HepG2 (cell line): ENCODE measurements at places on chromosomes 7 and 10. TPM values are rescaled to one million over a fixed set of nuclear protein-coding genes. Genes with fewer than 3 reads are reported as not detected.

DNA sequence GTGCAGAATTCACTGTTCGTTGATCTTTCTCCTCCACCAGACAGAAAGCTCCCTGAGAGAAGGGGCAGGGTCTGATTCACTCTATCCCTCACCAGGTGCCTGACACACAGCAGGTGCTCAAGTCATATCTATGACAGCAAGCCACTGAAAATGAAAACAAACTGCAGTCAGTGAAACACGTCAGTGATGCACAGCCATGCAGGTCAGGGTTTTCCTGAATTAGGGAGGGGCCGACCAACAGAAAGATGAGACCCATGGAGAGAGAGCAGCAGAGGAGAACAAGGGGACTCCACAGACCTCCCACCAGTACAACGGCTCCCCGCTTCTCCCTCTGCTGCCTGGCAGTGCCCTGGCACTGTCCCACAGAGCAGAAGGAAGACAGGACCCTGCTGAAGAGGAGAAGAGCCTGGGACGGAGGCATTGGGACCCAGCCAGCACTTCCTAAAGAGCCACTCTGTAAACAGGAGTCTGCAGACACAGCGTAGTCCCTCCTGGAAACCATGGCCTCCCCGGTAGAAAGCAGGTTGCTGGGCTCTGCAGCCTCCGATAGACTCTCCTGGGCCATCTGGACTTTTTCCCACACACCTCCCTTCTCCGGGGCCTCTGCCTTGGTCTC lies 50.3 kb downstream of the FAM53B start:
- DNase-seq, result no peak

GRCh38 chr7:11327633-11328032 lies 354.0 kb downstream of the PHF14 start:
- DNase-seq, result no peak

DNA sequence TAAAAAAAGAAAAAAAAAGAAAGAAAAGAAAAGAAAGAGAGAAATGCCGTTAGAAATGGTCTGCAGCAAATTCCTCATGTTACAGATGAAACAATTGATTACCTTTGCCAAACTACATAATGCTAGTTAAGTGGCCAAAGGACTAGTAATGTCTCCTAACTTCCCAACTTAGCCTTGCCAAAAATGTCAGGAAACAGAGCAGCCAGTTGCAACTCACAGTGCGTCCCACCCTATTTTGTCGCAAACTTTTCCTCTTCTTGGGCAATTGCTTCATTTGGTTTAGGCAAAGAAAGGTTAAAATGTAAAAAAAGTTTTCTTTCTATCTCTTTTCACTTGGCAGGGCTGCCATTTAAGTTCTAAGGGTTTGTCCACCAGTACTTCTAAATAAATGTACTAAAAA lies 53.1 kb downstream of the APBB1IP start:
- DNase-seq, result no peak

DNA sequence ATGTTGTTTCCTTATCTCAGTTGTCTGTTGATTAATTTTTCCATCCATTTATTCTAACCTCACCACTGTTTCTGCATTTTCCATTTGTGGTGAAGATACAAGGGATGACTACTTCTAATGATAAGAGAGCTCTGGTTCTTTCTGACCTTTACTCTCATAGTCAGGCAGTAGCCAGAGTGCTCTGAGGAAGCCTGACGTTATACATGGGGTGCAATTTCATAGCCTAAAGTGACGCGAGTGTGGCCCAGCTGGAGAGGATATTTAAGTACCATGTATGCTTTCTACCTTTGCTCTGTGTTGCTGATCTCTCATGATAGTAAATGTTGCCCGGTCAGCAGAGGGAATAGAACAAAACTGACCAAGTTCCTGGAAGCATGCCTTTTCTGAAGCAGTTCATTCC lies 33.9 kb upstream of the CYCS start:
- DNase-seq, result no peak

DNA sequence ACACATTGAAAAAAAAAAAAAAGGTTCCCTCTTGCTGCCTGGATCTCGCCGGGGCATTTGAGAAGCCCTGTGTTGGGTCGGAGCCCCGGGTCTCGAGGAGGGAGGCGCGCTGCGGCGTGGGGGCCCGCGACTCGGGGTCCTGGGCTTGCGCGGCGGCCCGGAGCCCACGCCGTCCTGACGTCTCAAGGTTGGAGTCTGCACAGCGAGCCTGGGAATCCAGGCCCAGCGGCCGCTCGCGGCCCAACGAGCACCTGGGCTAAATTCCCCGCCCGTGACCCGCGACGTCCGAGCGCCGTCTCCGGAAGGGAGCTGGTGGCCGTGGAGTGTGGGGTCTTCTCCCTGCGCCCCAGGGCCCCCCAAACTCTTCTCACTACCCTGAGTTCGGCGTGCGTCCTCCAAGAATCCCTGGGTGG lies 1.4 kb upstream of the CTBP2 start:
- DNase-seq, result no peak

GRCh38 chr7:29431686-29432085 lies 131.9 kb upstream of the PRR15 start:
- DNase-seq, result no peak

- DNase-seq, result no peak
Measured at GRCh38 chr7:51539840-51540239, 223.2 kb upstream of the COBL start.

GRCh38 chr10:29317027-29317420 lies 28.2 kb downstream of the LYZL1 start:
- no peak for DNase-seq

BTBD16 gene
- total RNA-seq, result 3.6 and 5.0 TPM in 2 replicates
